ENCODE measurements at places on chromosomes 7 and 10.

- H3K36me3 ChIP-seq: no peaks in the 10 kb centered on the region
- H3K27ac ChIP-seq: no peak overlapping the region
- peak; percentile 64 for DNase-seq
- no peaks in the 10 kb centered on the region for H3K27me3 ChIP-seq
- peaks cover 4% of the 10 kb centered on the region for H3K4me1 ChIP-seq
- H3K4me3 ChIP-seq: no peak overlapping the region
These were observed 21.7 kb upstream of the MALSU1 start for GRCh38 chr7:23277359-23277989.

DNA sequence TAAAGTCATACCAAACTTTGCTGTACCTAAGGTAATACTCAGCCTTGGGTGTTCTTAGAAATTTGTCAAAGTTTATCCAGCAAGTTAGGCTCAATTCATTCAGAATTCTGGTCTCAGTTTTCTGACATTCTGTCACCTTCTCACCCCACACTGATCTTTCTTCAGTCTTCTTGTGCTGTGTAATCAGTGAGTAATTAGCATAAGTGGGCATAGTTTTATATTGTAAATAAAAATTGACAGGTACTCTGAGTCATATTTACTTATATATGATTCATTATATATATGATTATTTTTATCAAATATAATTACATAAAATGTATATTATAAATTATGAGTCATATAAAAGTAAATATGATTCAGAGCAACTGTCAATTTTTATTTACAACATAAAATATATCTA is 170.9 kb upstream of the MAGI2 start:
- no peak overlapping the region for H3K4me3 ChIP-seq
- H3K4me1 ChIP-seq: no peaks in the 10 kb centered on the region
- no peaks in the 10 kb centered on the region for H3K36me3 ChIP-seq

DNA sequence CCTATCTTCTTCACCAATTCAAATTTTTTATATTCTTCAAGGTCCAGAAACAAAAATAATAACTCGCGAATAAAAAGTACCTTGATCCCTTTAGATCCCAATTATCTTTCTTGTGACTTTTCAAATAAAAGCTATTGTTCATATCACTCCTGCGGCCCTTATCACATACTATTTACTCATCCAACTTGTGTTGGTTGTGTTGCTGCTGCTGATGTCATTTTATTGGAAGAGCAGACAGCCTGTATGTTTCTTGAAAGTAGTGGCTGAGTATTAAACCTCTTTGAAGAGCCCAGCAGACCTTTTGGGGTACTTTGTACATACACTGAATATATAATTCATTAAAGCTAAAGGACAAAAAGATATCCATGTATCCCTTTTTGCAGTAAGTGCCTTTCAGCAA is 231.7 kb downstream of the CTNNA3 start:
- no peaks in the 10 kb centered on the region for H3K27me3 ChIP-seq
- no peaks in the 10 kb centered on the region for H3K36me3 ChIP-seq
- H3K4me3 ChIP-seq: no peak overlapping the region
- H3K4me1 ChIP-seq: no peaks in the 10 kb centered on the region
- DNase-seq: no peak

DNA sequence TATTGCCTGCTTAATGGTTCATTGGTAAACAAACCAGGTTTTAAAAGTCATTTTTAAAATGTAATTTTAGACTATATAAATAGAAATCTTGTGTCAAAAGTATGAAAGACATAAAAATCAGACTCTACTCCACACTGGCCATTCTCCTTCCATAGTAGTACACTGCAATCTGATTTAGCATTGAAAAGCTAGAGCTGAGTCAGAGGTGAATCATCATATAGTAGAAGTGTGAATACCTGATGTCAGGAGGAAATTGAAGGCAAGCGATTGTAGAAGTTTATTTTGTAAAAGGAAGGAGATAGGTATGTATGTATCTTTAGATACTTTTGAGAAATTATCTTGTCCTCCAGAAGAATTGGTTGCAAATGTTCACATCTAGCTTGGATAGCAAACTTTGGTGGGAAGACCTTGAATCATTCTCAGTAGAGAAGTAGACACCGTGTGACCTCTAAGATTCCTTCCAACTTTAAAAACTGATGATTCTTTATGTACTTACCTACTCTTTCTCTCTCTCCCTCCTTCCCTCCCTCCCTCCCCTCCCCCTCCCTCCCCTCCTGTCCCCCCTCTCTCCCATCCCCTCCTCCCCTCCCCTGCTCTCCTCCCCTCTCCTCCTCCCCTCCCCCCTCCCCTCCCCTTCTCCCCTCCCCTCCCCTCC is 88.1 kb downstream of the BTAF1 start:
- H3K27ac ChIP-seq: no peak overlapping the region
- H3K4me3 ChIP-seq: no peak overlapping the region
- peaks cover 9% of the 10 kb centered on the region for H3K4me1 ChIP-seq
- H3K36me3 ChIP-seq: peaks cover 32% of the 10 kb centered on the region

DNA sequence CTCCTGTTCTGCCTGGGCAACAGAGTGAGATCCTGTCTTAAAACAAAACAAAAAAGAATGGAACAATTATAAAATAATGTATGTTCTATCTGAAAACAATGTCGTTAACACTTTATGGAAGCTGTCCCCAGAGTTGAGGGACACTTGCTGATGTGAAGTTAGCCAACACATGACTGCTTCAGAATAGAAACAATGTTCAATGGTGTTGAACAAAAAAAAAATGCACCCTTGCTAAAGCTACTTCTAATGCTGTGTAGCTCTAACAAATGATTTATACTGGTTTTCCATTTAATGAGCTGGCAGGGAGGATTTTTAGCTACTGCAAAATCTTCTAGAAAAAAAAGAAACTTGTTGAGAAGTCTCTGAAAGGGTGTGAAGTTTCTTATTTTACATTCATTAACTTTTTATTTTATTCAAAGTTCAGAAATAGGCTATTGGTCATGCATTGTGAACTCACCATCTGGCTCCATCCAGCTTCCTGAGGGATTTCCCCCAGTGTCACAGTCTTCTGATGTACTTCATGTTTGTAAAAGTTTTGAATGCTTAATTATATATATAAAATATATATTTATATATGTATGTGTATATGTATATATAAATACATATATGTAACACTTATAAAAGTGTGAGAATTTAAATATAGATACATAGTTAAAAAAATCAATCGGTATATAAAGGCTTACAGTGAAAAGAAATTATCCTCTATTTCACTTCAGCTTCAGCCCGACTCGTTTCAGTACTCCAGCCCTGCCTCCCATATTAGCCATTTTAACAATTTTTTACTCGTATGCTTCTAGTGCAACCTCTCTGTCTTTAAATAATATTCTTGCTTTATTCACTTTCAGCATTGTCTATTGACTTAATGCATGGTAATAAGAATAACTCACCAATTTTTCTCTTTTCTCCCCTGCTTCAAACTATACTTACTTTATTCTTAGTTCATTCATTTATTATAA is 35.0 kb downstream of the HDAC9 start:
- no peak overlapping the region for H3K27ac ChIP-seq
- no peaks in the 10 kb centered on the region for H3K4me1 ChIP-seq
- no peaks in the 10 kb centered on the region for H3K36me3 ChIP-seq

DNA sequence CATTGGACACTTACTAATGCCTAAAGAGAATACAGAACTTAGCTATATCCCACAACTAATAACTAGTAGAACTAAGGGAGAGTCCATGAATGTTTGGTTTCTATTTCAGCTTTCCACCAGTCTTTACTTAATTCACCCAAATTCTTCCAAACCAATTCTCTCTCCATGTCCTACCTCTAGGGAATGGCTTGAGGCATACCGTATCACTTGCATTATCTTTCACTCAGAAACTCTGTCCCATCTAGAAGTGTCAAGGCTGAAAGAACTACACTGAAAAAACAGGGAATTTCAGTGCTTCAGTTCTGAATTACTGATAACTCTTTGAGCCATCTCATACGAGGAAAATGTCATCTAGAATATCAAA is 758 bp downstream of the TMEM168 start:
- H3K36me3 ChIP-seq: no peaks in the 10 kb centered on the region
- peak overlapping the region; percentile 93 for H3K4me3 ChIP-seq
- DNase-seq: no peak
- H3K27me3 ChIP-seq: no peaks in the 10 kb centered on the region
